Eye (tissue), 1 donor: ENCODE measurements at places on chromosomes 12 and 14.
A peak's percentile ranks its signal among the peaks of the same experiment; 100 is the strongest.

- DNase-seq: peak; percentile 60
Measured at GRCh38 chr12:39990122-39991101, 115.5 kb downstream of the SLC2A13 start.

DNA sequence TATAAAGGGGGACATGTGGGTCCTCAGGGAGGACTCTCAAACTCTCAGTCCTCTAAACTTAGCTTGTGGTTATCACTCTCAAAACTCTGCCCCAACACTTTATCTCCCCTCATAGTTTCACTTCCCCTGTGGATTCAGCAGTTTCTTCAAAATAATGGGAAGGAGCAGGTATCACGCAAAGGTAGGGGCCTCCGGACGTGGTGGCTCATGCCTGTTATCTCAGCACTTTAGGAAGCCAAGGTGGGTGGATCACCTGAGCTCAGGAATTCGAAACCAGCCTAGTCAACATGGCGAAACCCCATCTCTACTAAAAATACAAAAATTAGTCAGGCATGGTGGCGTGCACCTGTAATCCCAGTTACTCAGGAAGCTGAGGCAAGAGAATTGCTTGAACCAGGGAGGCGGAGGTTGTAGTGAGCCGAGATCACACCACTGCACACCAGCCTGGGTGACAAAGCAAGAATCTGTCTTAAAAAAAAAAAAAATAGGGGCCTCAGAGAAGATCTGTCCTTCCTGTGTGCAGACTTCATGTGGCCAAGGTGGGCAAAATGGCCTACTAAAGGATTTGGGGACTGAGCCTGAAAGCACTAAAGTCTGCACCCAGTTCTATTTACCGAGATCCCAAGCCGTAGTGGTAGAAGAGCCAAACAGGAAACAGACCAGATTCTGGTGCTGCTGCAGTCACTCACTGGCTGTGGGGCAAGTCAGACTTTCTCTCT lies 6.4 kb downstream of the ITGB7 start:
- no peak for DNase-seq

DNA sequence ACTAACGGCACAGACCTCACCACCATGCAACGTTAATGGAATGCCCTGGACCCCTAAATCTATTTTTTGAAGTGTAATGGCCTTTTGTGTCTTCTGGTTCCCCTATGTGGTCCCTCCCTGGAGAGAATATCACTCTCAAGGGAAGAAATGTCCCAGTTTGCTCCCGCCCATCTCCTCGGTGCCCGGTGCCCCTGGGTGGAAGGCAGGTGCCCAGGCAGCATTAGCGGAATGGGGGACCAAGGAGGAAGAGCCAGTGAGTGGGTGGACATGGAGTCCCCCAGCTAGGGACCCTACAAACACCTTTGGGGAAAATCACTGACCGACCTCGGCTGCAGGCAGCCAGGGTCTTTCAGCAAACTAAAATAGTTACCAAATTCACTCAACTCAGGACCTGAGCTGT lies 212.1 kb upstream of the RTL1 start:
- no peak for DNase-seq

- DNase-seq: no peak
Measured at GRCh38 chr12:131378176-131378842, 332.6 kb upstream of the SFSWAP start.

DNA sequence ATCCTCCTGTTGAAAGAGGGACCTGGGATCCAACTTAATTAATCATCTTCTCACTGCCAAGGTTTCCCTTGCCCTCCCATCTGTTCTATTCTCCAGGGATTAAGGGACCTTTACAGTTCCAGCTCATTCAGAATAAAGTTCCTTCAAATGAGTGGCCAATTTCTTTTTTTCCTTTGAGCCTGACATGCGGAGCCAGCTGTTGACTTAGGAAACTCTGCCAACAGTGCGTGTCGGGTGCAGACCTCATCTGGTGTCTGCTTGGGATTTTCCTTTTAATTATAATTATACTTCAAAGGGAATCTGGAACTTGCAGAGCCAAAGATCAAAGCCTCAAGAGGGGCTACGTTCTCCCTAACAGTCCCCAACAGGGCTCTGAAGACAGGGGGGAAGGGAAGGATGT lies 64.8 kb downstream of the CCDC60 start:
- DNase-seq: peak; percentile 36

DNA sequence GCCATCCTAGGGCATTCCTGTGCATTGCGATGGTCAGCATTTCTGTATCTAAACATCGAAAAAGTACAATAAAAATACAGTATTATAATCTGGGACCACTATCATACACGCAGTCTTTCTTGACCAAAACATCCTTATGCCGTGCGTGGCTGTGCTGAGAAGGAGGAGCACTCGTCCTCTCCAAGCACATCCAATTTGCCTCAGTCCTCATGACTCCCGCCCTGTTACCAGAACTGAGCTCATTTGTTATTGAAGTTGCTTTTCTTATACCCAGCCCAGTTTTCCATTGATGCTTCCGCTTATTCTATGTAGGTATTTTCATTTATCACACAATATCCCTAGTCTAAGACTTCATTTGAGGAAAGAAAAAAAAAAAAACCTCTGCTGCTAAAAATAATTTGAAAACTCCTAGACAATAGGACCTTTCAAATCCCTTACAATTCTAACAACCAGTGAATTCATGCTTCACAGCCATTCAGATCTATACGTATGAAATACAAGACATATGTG lies 236.9 kb upstream of the PLEKHG7 start:
- DNase-seq: no peak

- DNase-seq: peak; percentile 79
Measured at GRCh38 chr12:80472911-80473500, 29.0 kb downstream of the PTPRQ start.
